Stimulated activated CD4-positive, alpha-beta T cell treated with anti-CD3 and anti-CD28 coated beads, Interleukin-4, amount 100 ng/mL, for 4 hours (primary cell): ENCODE measurements at places on chromosomes 5 and 9.

GRCh38 chr5:160315968-160316367, 3.6 kb upstream of the CCNJL start:
- no peak for DNase-seq

GRCh38 chr9:80294318-80294717, 722.6 kb downstream of the TLE4 start:
- DNase-seq = no peak

DNA sequence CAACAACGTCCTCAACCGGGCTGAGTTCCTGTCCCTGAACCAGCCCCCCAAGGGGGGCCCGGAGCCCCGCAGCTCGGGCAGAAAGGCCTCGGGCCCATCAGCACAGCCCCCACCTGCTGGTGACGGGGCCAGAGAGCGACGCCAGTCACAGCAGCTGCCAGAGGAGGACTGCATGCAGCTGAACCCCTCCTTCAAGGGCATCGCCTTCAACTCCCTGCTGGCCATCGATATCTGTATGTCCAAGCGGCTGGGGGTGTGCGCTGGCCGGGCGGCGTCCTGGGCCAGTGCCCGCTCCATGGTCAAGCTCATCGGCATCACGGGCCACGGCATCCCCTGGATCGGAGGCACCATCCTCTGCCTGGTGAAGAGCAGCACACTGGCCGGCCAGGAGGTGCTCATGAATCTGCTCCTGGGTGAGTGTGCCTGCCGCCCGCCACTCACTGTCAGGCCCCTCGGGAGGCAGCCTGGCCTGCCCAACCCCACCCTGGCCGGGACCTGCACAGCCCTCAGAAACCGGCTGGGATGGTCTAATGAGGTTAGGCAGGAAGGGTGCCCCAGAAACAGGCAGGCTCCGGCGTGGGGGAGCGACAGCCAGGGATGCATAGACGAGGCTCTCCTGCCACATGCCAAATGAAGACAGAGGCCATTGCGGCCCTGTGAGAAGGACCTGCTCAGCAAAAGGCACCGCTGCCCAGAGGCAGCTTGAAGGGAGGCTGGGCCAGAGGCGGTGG, 678 bp downstream of the PLPP7 start:
- DNase-seq = no peak

GRCh38 chr5:150665044-150665443, 4.0 kb downstream of the MYOZ3 start:
- DNase-seq = no peak

DNA sequence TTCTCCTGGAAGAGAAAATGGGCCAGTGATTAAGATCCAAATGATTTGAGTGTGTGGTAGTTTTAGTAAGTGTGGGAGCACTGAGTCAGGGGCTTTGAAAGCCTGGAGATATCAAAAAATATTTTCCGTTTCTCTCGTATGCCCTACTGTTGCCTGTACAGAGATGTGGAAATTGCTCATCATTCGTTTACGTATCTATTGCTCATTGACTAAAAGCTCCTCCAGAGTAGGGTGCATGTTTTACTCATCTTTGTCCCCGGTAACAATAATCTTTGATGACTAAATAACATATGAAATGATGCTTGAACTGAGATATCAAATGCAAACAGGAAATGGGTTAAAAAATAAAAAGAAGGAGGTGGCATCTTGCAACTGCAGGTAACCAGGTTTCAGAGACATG, 114.2 kb upstream of the FST start:
- no peak for DNase-seq
